Caco-2 (cell line): ENCODE measurements at places on chromosomes 16 and 17.

- DNase-seq, result no peak
These were observed 140.9 kb downstream of the PMP22 start for GRCh38 chr17:15124264-15124595.

- no peak for DNase-seq
These were observed 501.4 kb upstream of the WSB1 start for GRCh38 chr17:26792486-26792885.

DNA sequence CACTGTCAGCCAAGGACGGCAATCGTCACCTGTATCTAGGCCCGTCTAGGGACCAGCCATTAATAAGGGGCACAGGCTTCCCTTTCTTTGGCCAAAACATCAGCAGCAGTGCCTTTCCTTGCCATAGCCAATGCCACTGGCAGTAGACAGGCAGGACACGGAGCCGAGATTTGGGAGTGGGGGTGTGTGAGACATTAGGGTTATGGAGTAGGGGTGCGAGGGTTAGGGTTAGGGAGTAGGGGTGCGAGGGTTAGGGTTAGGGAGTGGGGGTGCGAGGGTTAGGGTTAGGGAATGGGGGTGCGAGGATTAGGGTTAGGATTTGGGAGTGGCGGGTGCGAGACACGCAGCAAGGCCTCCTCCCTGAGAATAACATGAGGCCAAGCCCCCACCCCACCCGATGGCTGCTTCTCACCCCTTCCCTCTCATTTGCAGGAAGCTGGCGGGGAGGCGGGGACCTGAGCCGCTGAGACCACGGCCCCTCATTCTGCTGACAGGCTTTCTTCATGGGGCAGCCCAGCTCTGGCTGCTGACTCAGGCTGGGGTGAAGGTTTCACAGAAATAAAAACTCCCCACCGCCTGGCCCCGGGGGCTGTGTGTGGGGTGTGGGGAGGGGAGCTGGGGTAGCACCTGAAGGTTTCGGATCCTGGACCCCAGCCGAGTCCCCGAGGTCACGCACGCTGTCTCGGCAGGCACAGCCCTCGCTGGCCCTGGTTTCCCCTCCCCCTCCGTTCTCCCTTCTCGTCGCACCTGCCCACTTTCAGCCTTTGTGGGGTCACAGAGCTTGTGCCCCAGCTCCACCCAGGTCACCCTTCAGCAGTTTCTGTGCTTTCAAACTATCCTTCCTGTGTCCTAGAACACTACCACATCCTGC, 93.8 kb downstream of the PGS1 start:
- no peak for DNase-seq

- DNase-seq, result no peak
These were observed 113.2 kb downstream of the PHKB start for GRCh38 chr16:47574091-47575054.

- no peak for DNase-seq
These were observed 20.7 kb downstream of the TMEM235 start for GRCh38 chr17:78252111-78252634.

DNA sequence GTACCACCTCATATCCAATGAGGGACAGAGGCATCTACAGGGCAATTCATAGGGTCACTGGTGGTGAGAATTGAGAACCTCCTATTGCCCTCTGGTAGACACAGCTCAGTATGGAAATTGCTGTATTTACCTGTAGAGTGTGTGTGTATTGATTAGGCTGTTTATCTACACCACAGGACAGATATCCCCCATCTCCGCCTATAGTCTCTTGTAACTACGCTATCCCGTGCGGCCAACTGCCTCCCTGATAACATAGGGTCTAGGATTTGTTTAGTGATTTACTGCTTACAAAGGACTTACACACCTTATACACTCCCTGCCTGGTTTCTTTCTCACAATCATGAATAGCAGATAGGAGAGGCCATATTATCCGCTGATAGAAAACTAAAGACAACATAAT, 1.7 kb upstream of the STAT3 start:
- DNase-seq, result no peak

GRCh38 chr17:76353004-76353598, 615 bp downstream of the PRPSAP1 start:
- no peak for DNase-seq

- no peak for DNase-seq
These were observed 678 bp upstream of the BAIAP2 start for GRCh38 chr17:81034168-81034777.

DNA sequence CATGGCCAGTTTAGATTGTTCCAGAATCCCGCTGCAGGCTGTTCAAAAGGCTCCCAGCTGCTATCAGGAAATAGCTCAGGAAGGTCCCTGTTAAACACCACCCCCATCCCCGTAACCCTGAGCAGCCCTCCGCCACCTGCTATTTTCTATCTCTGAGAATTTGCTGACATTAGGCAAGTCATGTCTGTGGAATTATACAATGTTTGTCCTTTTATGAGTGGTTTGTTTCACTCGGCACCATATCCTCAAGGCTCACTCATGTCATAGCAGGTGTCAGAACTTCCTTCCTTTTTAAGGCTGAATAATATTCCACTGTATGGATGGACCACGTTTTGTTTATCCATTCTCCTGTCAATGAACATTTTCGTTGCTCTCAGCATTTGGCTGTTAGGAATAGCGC, 164.3 kb upstream of the FOXF1 start:
- no peak for DNase-seq

GRCh38 chr17:69454051-69454450, 39.6 kb downstream of the MAP2K6 start:
- DNase-seq, result no peak

DNA sequence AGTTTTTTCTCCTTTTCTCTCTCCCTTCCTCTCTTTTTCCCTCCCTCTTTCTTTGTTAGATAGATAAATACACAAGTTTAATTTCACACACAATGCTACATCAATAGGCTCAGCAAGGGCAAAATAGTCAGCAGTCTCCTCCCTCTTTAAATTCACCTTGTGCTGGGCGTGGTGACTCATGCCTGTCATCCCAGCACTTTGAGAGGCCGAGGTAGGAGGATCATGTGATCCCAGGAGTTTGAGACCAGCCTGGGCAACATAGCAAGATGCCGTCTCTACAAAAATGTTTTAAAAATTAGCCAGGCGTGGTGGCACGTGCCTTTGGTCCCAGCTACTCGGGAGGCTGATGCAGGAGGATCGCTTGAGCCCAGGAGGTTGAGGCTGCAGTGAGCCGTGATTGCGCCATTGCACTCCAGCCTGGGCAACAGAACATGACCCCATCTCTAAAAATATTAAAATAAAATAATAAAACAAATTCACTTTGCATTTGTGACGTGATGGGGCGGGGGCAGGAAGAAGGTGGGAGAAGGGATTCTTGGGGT, 27.4 kb downstream of the IL21R start:
- DNase-seq, result no peak

- DNase-seq, result no peak
These were observed 6.6 kb downstream of the UBALD1 start for GRCh38 chr16:4607841-4608703.

GRCh38 chr17:15942207-15942833, 2.6 kb upstream of the ADORA2B start:
- DNase-seq, result no peak

DNA sequence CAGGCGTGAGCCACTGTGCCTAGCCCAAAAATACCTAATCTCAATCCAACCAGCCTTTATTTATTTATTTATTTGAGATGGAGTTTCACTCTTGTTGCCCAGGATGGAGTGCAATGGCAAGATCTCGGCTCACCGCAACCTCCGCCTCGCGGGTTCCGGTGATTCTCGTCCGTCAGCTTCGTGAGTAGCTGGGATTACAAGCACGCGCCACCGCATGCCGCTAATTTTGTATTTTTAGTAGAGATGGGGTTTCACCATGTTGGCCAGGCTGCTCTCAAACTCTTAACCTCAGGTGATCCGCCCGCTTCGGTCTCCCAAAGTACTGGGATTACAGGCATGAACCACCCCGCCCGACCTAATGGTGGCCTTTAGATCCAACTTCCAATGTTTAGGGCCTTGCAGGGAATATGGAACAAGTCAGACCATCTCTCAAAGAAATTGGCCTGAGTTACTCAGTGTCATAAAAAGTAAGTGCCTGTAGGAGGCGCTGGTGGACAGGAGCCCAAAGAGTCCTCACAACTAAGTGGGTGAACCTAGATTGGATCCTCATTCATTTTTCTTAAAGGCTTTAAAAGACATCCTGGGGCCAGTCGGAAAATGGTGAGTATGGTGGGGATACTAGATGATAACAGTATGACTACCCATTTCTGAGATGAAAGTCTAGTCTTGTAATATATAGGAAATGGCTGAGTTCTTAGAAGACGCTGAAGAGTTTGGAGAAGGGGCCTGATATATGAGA, 4.6 kb downstream of the ZSCAN10 start:
- no peak for DNase-seq
